NCI-H2171 treated with DMSO at 0.1 percent for 48 hours (cell line): ENCODE measurements at places on chromosomes 2 and 18.

DNA sequence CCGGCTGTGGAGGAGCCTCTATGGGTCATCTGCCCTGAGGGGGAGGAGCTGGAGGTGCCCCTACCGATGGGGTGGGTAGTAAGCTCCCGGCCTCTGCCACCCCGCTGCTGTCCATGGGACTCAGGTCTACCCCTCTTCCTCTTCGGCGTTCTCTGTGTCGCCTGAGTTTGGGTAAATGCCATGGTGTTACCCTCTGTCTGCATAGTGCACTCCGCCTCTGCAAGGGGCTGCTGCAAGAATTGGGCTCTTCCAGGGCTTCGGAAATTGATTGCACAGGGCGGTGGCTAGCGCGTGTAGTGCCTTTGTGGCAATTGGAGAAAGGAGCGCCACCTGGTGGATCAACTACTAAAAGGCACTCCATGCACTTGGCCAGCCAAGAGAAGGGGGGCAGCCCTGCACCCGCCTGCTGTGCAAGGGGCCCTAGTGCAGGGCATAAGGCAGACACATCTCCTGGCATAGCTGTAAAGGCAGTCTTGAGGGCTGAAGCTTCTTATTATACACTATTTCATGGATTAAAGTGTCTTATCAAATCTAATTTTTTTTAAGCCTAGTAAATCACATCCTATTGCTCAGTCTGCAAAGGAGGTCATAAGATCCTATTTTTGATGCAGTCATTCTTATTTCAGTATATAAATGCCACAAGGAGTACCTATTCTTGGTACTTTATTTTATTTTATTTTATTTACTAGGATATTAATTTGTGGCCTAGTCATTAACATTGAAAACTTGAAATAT is 308.9 kb downstream of the PDE11A start:
- DNase-seq: peak; percentile 88

DNA sequence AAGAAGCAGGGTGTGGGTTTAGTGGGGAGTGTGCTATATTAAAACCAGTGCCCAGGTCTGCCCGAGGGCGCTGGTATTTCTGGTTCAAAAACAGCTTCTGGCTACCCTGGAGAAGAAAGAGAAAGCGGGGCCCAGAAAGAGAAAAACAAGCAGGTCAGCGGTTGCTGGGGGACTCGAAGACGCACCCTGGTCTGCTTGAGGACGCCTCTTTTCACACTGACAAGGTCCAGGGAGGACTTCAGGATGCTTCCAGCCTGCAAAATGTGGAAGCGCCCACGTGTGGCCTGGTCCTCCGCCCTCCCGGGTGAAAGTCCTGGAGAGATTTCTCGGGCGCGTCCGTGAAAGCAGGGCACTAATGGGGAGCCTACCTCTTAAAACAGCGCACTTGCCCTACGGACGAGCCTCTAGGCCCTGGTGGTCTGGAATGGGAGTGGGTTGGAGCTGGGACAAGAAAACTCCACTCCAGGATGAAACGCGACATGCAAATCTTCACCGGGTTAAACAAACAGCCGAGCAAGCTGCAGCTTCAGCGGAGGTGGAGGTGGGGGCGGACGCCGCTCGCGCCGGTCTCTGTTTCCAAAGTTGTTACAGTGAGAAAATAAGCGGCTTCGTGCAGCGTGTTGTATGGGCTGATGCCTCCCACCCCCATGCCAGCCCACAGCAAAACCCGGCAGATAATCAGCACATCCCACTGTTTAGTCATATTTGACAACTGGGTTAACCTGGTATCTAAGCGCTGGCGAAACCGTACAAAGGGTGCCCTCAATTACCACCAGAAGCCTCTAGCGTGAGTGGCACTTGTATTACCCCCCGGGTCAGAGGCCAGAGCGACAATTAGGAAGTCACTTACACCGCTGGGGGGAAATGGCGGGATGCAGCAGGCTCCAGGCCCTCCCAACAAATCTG is 1.1 kb upstream of the SP9 start:
- DNase-seq: no peak

GRCh38 chr18:76963936-76964335 is 141.6 kb downstream of the ZNF236 start:
- no peak for DNase-seq

DNA sequence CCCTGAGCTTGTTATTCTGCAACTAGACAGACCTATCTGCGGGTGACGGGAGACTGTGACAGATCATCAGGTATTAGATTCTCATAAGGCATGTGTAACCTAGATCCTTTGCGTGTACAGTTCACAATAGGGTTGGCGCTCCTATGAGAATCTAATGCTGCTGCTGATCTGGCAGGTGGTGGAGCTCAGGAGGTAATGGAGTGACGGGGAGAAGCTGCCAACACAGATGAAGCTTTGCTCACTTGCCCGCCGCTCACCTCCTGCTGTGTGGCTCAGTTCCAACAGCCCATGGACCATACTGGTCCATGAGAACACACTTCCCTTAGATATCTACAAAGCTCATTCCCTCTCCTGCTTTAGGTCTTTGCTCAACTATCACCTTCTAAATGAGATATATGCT is 198.2 kb upstream of the SMAD7 start:
- no peak for DNase-seq

GRCh38 chr2:36477746-36478145 is 120.2 kb downstream of the FEZ2 start:
- DNase-seq: no peak

GRCh38 chr2:24731923-24732322 is 61.3 kb downstream of the PTRHD1 start:
- DNase-seq: no peak

DNA sequence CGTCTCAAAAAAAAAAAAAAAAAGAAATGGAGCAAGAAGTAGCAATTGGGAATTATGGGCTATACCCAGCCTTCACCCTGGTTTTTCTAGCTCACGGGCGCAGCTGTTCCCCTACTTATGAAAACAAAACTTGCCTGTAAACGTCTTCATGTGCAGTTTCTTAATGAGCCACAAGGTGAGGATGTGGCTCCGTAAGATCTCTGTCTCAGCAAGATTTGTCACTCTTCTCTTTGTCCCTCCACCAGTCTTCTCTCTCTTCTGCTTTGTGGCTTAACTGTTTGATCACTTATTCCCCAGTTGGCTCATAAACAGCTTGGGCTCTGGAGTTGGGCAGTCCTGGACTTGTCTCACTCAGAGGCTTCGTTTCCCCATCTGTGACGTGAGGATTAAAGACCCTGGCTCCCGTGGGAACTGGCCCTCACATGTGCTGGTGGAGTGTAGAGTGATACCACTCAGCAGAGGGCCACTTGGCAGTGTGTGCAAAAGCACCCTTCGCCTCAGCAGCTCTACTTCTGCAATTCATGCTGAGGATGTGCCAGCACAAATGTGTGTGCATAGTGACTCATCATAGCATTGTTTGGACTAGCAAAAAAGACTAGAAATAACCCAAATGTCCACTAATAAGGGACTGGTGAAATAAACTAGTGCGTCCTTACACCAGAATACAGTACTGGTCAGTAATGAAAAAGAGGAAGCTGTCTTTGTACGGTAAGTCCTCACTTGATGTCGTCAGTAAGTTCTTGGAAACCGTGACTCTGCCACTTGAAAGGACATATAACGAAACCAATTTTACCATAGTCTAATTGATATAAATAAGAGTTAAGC is 8.7 kb downstream of the CEP68 start:
- DNase-seq: peak; percentile 99
